ENCODE measurements at places on chromosomes 1 and 21.
A peak's percentile ranks its signal among the peaks of the same experiment; 100 is the strongest.

GRCh38 chr1:230291731-230292620 lies 134.2 kb downstream of the PGBD5 start:
- DNase-seq: no peak

GRCh38 chr1:95438218-95438948 lies 204.4 kb downstream of the RWDD3 start:
- DNase-seq: no peak

DNA sequence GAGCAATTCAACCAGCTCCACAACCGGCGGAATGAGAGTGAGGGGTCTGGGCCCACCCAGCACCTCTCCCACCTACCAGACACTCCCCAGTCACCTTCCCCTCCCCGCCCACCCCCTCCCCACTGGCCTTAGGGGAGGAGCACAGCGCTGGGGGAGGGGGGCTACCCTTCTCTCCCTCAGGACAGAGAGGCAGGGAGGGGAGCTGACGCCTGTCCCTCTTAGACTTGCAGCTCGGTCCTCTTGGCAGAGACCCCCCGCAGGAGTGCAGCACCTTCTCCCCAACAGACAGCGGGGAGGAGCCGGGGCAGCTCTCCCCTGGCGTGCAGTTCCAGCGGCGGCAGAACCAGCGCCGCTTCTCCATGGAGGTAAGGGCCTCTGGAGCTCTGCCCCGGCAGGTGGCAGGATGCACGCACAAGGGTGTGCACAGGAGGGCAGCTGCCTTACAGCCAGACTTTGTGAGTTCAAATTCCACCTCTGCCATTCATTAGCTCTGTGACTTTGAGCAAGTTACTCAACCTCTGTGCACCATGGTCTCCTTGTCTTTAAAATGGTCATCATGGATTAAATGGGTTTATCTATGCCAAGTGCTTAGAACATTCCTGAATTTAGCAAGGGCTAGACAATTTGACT lies 18.9 kb downstream of the CDK18 start:
- no peak for DNase-seq

DNA sequence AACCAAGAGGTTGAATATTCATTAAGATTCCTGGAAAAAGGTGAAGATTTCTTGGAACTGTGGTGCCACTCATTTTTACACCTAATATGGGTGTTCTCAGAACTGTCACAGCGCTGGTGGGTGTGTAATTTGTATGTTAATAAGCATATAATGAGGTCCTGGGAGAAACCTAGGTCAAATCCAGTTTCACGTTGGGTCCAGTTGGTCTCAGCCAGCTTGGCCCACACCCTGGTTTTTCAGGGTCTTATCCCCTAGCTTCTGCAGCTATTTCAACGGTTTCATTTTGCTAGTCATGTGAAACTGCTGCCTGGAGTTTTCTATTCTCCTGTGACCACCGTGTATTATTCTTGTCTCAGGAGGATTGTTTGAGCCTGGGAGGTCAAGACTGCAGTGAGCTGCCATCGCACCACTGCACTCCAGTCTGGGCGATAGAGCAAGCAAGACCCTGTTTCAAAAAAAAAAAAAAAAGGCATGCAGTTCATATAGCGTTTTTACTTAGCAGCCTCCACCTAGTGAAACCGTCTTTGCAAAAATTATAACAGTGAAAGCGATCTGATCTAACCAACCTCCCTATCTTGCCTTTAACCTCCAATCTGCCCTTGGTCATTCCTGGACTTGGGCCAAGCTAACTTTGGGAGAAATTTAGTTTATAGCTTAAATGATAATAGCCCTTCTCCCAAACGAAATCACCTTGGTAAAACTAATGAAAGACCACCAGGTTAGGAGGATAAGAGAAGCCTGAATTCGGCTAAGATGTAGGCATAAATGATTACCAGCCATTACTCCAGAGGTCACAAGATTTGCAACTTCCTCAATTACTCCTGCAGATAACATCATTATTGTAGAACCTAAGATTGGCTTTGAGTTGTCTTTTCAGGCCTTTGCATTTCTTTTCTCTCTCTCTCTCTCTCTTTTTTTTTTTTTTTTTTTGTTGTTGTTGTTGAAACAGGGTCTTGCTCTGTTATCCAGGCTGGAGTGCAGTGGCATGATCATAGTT lies 44.0 kb downstream of the PTAFR start:
- no peak for DNase-seq

GRCh38 chr1:43451701-43452532 lies 1.8 kb downstream of the HYI start:
- no peak for DNase-seq

GRCh38 chr1:13492711-13493110 lies 21.1 kb downstream of the LRRC38 start:
- DNase-seq: no peak

DNA sequence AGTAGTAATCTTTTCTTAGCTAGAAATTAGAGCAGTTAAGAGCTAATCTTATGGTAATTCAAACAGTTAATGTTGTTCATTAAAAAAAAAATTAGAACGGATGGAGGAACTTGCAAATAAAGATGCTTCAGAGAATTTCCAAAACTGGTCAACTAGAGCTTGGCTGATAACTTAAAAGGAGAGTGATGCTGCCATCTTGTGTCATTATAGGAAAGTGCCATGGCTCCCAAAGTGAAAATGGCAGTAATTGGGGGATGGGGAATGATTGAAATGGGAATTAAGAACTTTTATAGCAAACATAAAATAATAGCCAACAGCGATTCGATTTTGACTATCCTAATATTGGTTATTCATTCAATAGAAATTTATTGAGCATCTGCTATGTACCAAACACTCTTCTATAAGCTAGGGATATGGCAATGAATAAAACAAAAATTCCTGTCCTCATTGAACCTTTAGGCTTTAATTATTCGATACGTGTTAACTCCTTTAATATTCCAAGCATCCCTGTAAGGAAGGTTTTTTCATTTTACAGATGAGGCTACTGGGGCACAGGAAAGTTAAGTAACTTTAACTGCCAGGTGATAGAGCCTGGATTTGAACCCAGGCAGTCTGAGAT lies 5.7 kb upstream of the PLPP3 start:
- peak; percentile 62 for DNase-seq

- no peak for DNase-seq
These were observed 465.6 kb downstream of the CAMTA1 start for GRCh38 chr1:7250597-7251453.

GRCh38 chr1:230916587-230917283 lies 48.4 kb upstream of the C1orf198 start:
- DNase-seq: no peak

DNA sequence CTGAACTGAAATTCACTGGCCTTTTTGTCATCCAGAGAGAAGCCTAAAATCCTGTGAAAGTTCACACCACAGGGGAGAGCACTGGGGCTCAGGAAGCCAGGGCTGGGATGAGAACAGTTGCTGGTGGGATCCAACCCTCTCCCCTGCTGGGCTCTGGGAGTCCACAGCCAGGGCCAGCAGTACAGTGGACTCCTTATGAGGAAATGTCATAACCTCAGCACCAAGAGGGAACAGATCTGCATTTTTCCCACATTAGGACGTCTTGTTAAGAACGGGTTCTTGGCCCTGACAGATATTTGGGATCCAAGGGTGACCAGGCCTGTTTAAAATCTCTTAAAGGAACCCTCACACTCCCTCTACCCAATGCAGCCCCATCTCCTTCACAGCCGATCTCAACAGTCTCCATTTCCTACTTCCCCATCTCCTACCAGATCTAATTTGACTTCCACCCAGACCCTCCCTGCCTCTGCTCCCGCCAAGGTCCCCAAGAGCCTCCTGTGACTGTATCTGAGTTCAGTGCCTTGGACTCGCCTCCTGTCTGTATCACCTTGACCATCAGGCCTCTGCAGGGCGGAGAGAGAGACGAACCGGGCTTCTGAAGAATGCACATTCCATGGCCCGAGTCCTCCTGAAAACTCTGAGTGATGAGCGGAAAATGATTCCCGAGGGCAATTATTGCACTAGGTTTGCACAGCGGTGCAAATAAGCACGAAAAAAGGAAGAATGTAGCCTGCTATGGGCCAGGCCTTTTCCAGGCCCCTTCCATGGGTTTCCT lies 159.9 kb downstream of the TRABD2B start:
- no peak for DNase-seq

GRCh38 chr1:175810305-175810704 lies 66.9 kb upstream of the TNR start:
- DNase-seq: no peak

DNA sequence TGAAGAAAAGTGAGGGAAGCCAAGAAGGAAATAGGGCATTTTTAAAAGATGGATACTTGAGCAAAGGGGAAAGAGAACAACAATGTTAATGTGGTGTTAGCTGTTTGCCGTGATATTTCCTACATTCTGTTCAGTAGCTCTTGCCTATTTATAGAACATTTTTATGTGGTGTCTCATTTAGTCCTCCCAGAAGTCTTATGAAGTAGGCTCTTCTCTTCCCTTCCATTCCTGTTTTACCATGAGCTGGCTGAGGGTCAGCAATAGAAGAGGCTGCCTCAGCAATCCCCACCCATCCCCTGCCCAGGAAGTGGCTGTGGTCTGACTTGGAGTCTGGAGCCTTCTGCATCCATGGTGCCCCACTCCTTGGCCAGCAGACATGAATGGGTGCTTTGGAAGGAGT lies 60.1 kb downstream of the KIAA0040 start:
- DNase-seq: no peak

DNA sequence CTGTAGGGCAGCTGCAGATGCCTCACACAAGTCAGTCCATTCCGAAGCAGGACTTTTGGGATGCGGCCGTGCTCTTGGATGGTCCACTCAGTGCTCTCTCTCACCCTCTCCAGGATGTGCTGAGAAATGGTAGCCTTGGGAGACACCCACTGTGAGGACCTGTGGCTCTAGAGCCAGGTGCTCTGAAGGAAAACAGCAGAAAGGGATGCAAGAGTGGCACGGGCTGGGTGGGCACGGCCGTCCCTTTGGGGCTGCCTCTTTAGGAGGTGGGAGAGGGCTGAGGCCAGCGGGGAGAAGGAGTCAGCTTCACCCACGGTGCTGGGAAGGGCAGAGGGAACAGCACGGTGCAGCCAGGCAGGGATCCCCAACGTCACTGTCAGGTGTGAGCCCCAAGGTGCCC lies 106.1 kb downstream of the RIPK4 start:
- DNase-seq: no peak

GRCh38 chr1:199551967-199552565 lies 475.4 kb upstream of the NR5A2 start:
- peak; percentile 48 for DNase-seq

DNA sequence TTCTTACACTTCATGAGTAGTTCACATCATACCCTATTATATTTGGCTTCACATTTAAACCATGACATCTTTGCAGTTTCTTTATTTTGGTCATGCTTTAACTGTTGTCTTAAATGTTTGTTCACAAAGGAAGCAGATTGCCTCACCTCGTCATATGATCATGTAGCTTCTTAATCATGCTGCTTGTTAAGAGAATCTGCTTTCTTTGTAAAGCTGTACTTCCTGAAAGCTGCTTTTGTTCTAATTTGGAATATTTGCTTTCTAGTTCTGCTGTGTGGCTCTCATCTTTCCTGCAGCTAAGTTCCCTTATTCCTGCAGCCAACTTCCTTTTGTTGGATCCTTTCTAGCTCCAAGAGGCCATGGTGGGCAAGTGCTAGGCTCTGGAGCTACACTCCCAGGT lies 62.9 kb upstream of the SIM2 start:
- DNase-seq: no peak

DNA sequence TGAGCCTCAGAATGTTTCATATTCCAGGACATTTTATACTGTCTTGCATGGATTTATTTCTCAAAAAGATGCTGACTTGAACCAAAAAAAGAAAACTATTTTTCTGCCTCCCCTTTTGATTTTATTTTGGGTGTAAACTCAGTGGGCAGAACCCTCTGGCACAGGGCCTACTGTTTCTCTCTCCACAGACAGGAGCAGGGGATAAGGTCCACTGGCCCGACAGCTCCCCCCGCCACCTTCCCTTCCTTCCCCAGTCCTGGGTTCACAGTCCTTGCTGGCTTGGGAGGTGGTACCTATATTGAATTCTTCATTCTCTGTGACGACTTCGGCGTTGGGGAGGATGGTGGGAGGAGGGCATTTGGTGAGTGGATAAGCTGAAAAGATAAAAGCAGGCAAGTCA lies 114.3 kb downstream of the ZSCAN20 start:
- no peak for DNase-seq

DNA sequence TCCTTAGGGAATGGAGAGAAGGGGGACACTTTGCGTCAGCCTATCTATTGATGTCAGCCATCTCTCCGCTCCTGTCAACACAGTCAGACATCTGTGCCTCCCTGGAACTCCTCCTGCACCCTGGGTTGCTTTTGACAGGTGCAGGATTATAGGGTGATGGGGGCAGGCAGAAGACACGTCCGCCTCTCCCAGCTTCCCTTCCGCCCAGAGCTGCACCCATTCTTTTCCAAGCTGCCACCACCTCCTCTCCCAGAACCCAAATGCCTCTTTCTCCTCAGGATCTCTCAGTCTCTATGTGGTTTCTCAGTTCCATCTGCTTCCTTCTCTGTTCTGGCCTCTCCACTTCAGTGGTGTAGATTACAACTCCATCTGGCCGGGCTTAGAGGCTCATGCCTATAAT lies 17.1 kb upstream of the KIF1B start:
- DNase-seq: no peak

DNA sequence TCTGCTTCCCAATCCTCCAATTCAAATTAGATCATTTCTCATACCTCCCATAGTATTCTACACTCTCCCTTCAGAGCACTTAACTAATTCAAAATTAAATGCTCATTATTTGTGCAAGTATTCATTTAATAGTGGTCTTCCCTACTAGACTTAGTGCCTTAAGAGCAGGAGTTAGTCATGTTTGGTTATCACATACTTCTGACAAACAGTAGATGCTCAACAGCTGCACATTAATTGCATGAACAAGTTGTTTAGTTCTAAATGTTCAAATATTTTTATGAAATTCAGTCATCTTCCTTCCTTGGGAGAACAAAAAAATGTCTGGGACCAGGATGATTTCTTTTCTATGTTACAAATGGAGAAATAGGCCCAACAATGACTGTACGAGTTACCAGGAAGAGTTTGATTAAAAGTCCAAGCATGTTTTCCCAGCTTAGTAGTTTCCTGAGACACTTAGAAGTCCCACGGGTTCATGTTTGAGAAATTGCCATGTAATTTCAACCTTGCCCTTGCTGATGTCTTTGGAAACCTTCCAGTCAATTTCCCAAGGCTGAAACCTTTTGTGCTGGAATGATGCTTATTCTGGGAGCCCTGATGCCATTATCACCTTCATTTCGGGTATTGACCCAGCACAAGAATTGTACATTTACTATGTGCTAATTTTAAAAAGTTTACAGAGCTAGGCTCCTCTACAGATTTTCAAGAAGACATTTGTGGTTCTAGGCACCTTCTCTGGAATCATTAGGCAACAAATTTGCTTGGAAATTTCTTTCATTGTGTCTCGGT lies 437.9 kb upstream of the PLXNA2 start:
- DNase-seq: no peak

DNA sequence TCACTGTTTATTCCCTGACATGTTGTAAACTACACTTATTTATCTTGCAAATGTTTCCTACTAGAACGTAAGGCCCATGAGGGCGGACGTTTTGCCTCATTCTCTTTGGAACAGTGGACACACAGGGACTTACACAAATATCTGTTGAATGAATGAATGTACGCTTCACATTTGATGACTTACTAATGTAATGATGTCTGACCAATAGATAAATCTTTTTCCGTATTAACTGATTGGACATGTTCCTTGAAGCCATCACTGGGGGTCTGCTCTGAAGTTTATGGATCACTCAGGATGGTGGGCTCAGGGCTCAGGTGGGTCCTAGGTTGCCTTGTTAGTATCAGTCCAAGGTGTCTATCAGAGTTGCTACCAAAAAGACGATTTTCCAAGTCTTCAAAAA lies 763.2 kb upstream of the TPTE start:
- DNase-seq: no peak

All from left renal cortex interstitium (tissue), 4 donors.